ENCODE measurements at places on chromosomes 2 and 18. TPM values are rescaled to one million over a fixed set of nuclear protein-coding genes. Genes with fewer than 3 reads are reported as not detected.

STON1 gene
- total RNA-seq, result 0.27 TPM

MYO5B gene
- 0.27 TPM for total RNA-seq

ALK gene
- total RNA-seq, result 0.05 TPM

CDH20 gene
- total RNA-seq, result 0.09 TPM

FBXO15 gene
- 1.2 TPM for total RNA-seq

- no peak for DNase-seq
Measured at GRCh38 chr18:13364721-13365205, 146.2 kb downstream of the LDLRAD4 start.

GRCh38 chr18:59354731-59355130 is 4.3 kb downstream of the LMAN1 start:
- no peak for DNase-seq

DNA sequence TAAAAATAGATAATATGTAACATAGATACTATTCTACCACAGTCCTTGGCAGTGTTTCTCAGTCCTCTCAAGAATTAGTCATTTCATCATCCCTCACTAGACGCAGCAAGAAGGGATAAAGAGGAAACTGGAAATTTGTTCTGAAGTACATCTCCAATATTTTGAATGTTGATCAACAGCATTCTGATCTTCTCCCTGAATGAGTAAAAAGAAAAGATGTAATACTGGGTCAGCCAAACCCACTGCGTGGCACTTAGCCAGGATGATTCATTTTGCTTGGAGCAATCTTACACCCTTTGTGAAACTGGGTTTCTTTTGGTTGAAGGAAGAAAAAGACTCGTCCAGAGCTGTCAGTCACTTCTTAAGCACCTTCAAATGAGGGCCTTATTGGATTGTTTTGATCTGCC is 54.1 kb downstream of the TAF1B start:
- peak; percentile 78 for DNase-seq
